ENCODE measurements at places on chromosomes 3 and 15.

DNA sequence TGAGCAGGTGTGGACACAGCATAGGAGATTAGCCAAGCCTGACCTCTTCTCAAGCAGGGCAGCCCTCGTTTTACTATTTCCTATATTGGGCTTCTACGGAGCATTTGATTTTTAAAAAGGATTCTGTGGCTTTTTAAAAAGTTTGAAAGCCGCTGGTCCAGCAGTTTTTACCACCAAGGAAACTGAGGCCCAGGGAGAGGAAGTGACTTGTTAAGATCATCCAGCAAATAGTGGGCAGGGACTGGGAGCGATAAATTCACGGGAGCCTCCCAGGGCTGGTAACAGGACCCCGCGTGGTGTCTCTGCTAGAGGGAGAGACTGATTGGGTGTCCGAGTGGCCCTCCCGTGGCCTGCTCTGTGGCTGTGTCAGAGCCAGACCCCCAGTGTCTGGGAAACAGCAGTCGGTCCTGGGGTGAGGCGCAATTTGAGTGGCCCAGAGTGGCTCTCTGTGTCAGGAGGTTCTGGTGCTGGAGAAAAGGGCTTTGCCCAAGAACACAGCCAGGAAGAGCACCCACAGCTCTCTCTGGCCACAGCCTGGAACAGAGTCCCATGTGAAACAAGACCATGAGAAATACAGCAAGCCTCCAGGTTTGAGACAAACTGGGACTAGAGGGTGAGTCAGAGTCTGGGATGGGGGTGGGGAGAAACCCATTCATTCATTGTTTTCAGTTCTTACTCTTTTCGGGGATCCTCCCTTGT, 4.2 kb downstream of the FURIN start:
- peak overlapping the region; percentile 92 for H3K27ac ChIP-seq
- peaks cover 58% of the 10 kb centered on the region for H3K4me1 ChIP-seq
- no peaks in the 10 kb centered on the region for H3K27me3 ChIP-seq
- H3K4me3 ChIP-seq: peak overlapping the region; percentile 74
- peaks cover 13% of the 10 kb centered on the region for H3K36me3 ChIP-seq

DNA sequence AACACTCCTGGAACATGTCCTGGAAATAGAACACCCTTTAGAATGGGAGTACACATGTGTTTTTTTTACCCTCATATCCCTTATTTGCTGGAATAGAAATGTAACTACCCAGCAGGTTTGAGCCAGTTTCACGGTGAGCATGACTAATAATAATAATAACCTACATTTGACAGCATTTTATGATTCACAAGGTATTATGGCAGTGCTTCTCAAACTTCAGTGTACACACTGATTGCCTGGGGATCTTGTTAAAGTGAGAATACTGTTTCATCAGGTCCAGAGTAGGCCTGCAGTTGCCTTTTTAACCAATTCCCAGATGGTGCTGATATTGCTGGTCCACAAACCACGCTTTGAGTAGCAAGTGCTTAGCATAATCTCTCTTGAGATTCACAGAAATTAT, 63.9 kb downstream of the NFKBIZ start:
- DNase-seq: no peak
- H3K4me1 ChIP-seq: no peaks in the 10 kb centered on the region
- no peak overlapping the region for H3K4me3 ChIP-seq
- H3K36me3 ChIP-seq: no peaks in the 10 kb centered on the region
- H3K27me3 ChIP-seq: no peaks in the 10 kb centered on the region
- no peak overlapping the region for H3K27ac ChIP-seq

- H3K4me3 ChIP-seq: no peak overlapping the region
- H3K27ac ChIP-seq: no peak overlapping the region
- peaks cover 24% of the 10 kb centered on the region for H3K27me3 ChIP-seq
- H3K4me1 ChIP-seq: peaks cover 1% of the 10 kb centered on the region
- DNase-seq: no peak
- no peaks in the 10 kb centered on the region for H3K36me3 ChIP-seq
Measured at GRCh38 chr3:127487196-127487595, 103.3 kb downstream of the TPRA1 start.

DNA sequence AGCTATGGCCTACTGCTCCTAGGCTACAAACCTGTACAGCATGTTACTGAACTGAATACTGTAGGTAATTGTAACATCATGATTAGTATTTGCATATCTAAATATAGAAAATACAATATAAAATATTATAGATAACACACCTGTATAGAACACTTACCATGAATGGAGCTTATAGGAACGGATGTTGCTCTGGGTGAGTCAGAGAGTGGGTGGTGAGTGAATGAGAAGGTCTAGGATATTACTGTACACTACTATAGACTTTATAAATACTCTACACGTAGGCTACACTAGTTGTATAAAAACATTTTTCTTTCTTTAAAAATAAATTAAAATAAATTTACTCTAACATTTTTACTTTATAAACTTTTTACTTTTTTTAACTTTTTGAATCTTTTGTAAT, 224.0 kb upstream of the CBLB start:
- no peak overlapping the region for H3K27ac ChIP-seq
- H3K4me1 ChIP-seq: peaks cover 22% of the 10 kb centered on the region
- no peaks in the 10 kb centered on the region for H3K27me3 ChIP-seq
- no peak for DNase-seq
- no peaks in the 10 kb centered on the region for H3K36me3 ChIP-seq

DNA sequence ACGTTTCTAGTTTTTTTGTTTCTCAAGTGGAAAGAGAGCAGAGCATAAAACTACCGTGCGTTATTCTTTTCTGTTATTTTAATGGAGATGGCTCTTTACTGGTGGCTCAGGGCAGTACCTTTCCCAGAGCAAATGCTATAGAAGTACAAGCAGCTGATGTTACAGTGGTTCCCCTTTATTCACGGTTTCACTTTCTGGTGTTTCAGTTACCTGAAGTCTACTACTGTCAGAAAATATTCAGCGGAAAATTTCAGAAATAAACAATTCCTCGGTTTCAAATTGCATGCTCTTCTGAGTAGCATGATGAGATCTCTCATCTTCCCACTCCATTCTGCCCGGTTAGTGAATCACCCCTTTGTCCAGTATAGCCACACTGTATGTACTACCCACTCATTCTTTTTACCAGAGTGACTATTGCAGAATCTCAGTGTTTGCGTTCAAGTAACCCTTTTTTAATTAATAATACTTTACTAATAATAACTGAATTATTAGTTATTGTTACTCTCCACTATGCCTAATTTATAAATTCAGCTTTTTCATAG, 597.5 kb upstream of the ROBO2 start:
- H3K4me3 ChIP-seq: no peak overlapping the region
- no peak overlapping the region for H3K27ac ChIP-seq
- no peaks in the 10 kb centered on the region for H3K27me3 ChIP-seq
- H3K36me3 ChIP-seq: peaks cover 3% of the 10 kb centered on the region

DNA sequence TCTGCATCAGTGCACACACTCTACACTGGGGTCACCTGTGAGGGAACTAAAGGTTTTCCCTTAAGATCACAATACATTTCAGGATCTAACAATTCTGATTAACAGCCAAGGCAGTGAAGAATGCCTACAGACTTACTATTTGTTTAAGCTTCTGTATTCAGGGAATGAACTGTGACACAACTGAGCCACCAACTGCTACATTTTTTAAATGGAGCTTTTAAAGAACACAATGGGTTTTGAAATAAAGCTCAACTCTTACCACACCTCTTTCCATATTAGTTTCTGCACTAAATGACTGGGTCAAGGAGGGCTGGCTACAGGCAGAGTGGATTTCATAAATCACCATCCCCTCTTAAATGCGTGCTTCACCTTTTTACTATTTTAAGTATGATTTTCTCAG, 100.2 kb downstream of the TMCC1 start:
- peak overlapping the region; percentile 98 for H3K27ac ChIP-seq
- peak overlapping the region; percentile 66 for H3K4me3 ChIP-seq
- H3K36me3 ChIP-seq: no peaks in the 10 kb centered on the region
- DNase-seq: no peak

DNA sequence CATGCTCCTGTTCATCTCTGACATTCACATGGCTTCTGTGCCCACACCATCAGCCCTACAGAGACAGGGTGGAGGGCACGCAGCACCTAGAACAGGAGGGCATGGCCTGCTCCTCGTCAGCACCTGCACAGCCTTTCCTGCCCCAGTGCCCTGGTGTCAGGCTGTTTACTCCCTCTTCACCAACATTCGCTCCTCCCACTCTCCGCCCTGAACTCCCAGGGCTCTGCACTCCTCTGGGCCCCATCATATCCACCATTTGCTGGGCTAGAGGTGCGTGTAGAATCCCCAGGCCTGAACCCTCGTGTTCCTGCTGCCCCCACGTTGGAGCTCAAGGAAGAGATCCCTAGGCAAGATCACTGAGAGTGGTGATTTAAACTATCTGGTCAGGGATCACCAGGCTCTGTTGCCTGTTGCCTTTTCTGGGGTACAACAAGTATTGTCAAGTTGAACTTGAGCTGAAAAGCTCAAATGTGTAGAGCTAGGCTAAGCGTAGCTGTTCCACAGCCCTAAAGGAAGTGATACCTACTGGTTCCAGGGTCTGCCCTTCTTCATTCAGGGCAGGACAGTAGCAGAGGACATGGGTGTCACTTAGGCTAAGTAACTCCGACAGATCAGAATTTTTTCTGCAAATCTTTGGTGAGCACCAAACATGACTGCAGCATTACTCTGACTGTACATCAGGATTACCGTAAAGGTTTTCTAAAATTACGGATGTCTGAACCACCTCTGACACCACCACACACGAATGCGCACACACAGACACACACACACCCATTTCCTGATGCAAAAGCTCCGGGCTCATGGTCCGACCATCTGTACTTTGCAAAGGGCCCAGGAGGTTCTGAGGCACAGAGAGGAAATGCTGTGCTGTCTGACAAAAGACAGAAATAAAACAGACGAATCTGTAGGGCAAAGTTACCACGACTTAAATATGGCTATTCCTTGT, 43.7 kb upstream of the GNB5 start:
- peaks cover 4% of the 10 kb centered on the region for H3K36me3 ChIP-seq
- H3K4me1 ChIP-seq: peaks cover 9% of the 10 kb centered on the region
- no peak overlapping the region for H3K4me3 ChIP-seq
- H3K27me3 ChIP-seq: no peaks in the 10 kb centered on the region

GRCh38 chr3:128448491-128448890, 18.2 kb downstream of the DNAJB8 start:
- no peak overlapping the region for H3K27ac ChIP-seq
- no peak overlapping the region for H3K4me3 ChIP-seq
- DNase-seq: no peak

GRCh38 chr3:124144035-124144814, 152.3 kb upstream of the ROPN1 start:
- H3K27ac ChIP-seq: no peak overlapping the region
- no peaks in the 10 kb centered on the region for H3K4me1 ChIP-seq
- DNase-seq: no peak
- H3K36me3 ChIP-seq: no peaks in the 10 kb centered on the region

DNA sequence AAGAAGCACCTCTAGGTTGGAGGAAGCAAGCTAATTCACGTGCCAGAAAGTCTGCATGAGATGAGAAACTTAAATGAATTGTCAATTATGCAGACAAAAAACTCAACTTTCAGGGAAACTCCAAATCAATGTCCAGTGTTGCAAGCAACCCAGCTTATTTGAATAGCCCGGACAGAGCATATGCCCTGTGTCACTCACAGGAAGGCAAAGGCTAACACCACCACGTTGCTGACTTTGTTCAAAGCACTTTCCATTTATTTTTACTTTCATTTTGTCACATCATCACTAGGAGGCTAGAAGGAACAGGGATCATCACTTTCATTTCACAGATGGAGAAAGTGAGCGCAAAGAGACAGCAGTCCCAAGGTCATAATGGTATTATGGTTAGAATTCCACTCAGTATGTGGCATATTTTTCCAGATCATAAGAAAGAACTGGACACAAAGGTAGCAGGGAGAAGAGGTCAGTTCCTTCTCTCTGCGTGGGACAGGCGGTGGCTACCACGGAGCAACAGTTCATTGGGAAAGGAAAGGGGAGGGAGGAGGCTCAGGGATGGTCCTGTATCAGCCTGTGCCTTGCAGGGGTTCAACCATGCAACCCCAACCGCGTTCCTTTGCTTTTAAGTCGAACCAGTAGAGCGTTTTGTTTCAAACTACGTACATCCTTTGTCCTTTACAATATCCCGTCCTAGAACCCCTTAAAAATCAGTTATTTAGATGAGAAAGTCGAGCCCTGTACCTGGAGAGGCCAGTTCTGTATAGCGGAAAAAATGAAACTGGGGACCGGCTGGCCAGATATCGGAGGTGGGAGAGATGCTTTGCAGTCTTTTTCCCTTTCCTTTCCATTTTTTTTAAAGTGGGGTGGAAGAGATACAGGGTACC, 1.1 kb downstream of the HEG1 start:
- H3K36me3 ChIP-seq: no peaks in the 10 kb centered on the region
- peak overlapping the region; percentile 75 for H3K4me3 ChIP-seq
- H3K4me1 ChIP-seq: peaks cover 35% of the 10 kb centered on the region
- H3K27ac ChIP-seq: peak overlapping the region; percentile 30
- peaks cover 69% of the 10 kb centered on the region for H3K27me3 ChIP-seq
- DNase-seq: no peak

DNA sequence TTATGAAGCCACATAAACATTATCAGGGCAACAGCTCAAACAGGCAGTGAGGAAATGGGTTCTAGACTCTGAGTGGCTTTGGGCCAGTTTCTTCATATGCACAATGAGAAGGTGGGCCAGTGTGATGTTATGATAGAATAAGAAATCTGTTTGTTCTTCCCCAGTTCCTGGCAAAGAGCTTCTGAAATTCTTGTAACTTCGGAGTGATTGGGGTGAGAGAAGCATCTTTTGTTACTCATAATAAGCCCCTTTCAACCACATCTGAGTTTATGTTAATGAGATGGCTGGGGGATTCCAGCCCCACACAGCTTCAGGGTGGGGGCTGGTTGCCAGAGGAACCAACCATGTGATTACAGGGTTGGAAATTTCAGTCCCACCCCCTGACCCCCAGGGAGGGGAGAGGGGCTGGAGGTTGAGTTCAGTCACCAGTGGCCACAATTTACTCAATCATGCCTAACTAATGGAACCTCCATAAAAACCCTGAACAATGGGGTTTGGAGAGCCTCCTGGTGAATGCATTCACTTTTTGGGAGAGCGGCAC, 57.0 kb upstream of the FRMD4B start:
- H3K4me1 ChIP-seq: peaks cover 7% of the 10 kb centered on the region
- no peak overlapping the region for H3K27ac ChIP-seq
- no peak overlapping the region for H3K4me3 ChIP-seq
- H3K27me3 ChIP-seq: no peaks in the 10 kb centered on the region
- DNase-seq: no peak

- no peak for DNase-seq
- H3K27ac ChIP-seq: peak overlapping the region; percentile 45
- H3K4me3 ChIP-seq: no peak overlapping the region
- H3K27me3 ChIP-seq: no peaks in the 10 kb centered on the region
Measured at GRCh38 chr3:183038757-183039156, 58.4 kb upstream of the DCUN1D1 start.

GRCh38 chr15:53312707-53313106, 446.8 kb downstream of the WDR72 start:
- H3K27me3 ChIP-seq: peaks cover 18% of the 10 kb centered on the region
- no peaks in the 10 kb centered on the region for H3K4me1 ChIP-seq
- no peaks in the 10 kb centered on the region for H3K36me3 ChIP-seq
- no peak for DNase-seq
- no peak overlapping the region for H3K27ac ChIP-seq
- H3K4me3 ChIP-seq: no peak overlapping the region

DNA sequence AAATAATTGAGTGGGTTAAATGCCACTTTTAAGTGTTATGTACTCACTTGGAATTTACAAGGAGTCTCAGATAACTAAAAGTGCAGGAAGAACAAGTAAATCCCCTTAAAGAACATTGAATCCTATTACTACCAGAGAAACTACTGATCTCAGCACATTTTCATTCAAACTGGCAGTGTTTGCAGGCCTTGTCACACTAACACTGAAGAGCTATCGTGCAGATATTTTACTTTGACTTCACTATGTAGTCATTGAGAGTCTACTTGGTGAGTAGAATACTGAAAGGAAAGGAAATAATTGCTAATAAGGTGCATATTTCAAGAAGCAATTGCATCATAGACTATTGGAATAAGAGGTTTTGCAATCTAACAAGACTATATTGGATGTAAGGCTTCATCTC, 721.4 kb upstream of the CBLB start:
- no peak for DNase-seq
- peak overlapping the region; percentile 54 for H3K27ac ChIP-seq
- H3K36me3 ChIP-seq: peaks cover 7% of the 10 kb centered on the region
- H3K4me1 ChIP-seq: peaks cover 23% of the 10 kb centered on the region
